ENCODE measurements at places on chromosomes 16 and 17. TPM values are rescaled to one million over a fixed set of nuclear protein-coding genes. Genes with fewer than 3 reads are reported as not detected.
A peak's percentile ranks its signal among the peaks of the same experiment; 100 is the strongest.

The CCL15 gene
- 0.29 TPM for total RNA-seq

DNA sequence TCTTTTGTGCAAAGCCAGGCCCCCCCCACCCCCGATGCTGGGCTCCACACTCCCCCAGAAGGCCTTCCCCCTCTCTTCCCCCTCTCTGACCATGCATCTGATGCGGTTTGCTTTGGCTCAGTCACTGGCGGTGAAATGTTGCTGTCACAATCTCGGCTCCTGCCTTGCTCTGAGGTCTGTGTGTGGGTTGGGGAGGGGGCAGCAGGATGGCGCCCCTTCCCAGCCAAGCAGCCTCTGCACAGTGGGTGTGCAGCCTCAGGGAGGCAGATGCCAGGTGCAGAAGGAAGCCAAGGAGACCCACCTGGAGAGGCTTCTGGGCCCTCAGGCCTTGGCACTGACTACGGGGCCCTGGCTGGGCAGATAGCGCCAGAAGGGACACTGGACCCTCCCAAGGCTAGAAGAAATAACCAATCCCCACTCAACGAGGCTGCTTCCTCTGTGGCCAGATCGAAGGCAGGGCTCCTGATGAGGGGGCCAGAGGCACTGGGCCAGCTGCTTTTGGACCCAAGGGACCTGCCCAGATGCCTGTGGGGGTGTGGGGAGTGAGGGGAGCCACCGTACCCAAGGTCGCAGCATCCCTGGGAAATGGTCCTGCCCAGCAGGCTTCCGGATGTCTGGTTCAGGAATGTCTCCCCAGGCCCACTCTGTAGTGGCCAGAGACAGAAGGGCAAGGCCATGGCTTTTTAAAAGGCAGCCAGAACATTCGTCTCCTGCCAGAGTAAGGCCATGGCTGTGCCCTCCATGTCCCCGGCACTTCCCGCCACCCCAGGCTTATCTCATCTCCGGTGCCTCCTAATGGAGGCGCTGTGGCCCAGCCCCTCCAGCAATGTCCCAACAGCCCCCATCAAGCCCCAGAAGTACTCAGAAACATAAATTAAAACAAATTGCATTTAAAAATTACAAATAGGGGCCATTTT is 43.4 kb upstream of the SLC38A10 start:
- H3K4me1 ChIP-seq = peaks cover 43% of the 10 kb centered on the region
- DNase-seq = no peak
- no peak overlapping the region for H3K4me3 ChIP-seq

The OR3A3 gene
- total RNA-seq = not detected

The EMP2 gene
- 10.5 TPM for total RNA-seq

The KRT40 gene
- total RNA-seq = 0.13 TPM

The CD79B gene
- not detected for total RNA-seq

The PIGS gene
- total RNA-seq = 68.2 TPM

The CORO6 gene
- total RNA-seq = not detected

DNA sequence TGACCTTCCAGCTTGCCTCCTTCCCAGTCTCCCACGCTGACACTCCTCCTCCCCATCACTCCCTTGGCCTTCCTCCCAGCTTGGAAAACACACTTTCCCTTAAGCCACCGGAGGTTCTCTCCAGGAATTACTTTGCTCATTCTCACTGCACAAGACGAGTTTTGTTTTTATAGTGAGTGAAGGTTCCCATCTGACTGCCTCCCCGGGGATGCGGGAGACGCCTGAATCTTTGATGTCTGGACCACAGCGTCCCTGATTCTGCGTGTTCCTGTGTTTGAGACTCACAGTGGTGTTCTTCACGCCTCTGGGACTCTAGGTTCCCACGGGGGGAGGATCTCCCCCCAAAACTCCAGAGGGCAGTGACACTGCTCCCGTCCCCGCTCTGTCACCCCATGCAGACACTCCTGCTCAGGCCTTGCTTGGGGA is 2.0 kb downstream of the DNAI2 start:
- no peak overlapping the region for H3K4me3 ChIP-seq
- H3K4me1 ChIP-seq = peaks cover 3% of the 10 kb centered on the region
- H3K36me3 ChIP-seq = no peaks in the 10 kb centered on the region
- H3K27me3 ChIP-seq = peaks cover 49% of the 10 kb centered on the region
- no peak for DNase-seq

- no peak overlapping the region for H3K27ac ChIP-seq
- no peaks in the 10 kb centered on the region for H3K4me1 ChIP-seq
- peaks cover 16% of the 10 kb centered on the region for H3K36me3 ChIP-seq
- no peaks in the 10 kb centered on the region for H3K27me3 ChIP-seq
- no peak for DNase-seq
- no peak overlapping the region for H3K4me3 ChIP-seq
Measured at GRCh38 chr16:71473891-71474290, 11.8 kb upstream of the ZNF23 start.

DNA sequence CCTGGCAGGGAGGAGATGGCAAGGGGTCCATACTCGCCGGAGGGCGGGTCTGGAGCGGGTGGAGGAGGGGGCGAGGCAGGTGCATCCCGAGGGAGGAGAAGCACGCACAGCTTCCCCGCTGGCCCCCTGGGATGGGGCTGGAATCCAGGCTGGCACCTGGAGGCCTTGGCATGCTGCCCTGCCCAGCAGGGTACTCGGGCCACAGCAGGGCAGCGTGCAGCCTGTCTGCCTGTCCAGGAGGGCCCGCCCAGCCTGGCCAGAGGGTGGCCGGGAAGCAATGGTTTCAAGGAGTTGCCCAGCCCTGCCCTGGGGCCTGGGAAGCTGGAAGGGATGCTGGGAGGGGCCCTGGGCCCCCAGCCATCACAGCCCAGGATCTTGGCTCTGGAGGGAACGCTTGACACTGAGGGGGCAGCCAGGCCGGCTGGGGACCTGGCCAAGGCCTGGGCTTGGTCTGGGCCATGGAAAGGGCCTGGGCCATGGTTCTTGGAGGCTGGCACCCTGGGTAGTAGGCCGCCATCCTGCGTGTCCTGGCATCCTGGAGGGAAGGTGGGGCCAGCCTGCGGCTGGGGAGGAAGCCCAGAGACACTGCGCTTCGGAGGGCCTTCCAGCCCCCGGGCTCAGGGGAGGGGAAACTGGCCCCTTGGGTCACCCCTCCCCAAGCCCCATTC is 1.1 kb downstream of the GLIS2 start:
- H3K4me1 ChIP-seq = peaks cover 10% of the 10 kb centered on the region
- peak overlapping the region; percentile 81 for H3K4me3 ChIP-seq
- H3K27me3 ChIP-seq = no peaks in the 10 kb centered on the region
- no peak overlapping the region for H3K27ac ChIP-seq
- no peak for DNase-seq

- no peak overlapping the region for H3K4me3 ChIP-seq
- H3K36me3 ChIP-seq = peaks cover 21% of the 10 kb centered on the region
- no peak overlapping the region for H3K27ac ChIP-seq
- DNase-seq = no peak
- H3K4me1 ChIP-seq = no peaks in the 10 kb centered on the region
Measured at GRCh38 chr17:55168958-55169687, 95.6 kb upstream of the HLF start.

The C16orf89 gene
- not detected for total RNA-seq

The OTOP2 gene
- not detected for total RNA-seq

The PRSS33 gene
- 0.27 TPM for total RNA-seq

GRCh38 chr17:4891411-4892410 is 7.6 kb upstream of the C17orf107 start:
- DNase-seq = no peak
- H3K27ac ChIP-seq = no peak overlapping the region
- H3K4me3 ChIP-seq = no peak overlapping the region
- H3K27me3 ChIP-seq = no peaks in the 10 kb centered on the region
- no peaks in the 10 kb centered on the region for H3K4me1 ChIP-seq

- peaks cover 3% of the 10 kb centered on the region for H3K36me3 ChIP-seq
- no peak for DNase-seq
- H3K27ac ChIP-seq = no peak overlapping the region
- H3K4me1 ChIP-seq = peaks cover 4% of the 10 kb centered on the region
Measured at GRCh38 chr17:40451420-40451819, 8.2 kb downstream of the IGFBP4 start.

The UTS2R gene
- total RNA-seq = 0.22 TPM

DNA sequence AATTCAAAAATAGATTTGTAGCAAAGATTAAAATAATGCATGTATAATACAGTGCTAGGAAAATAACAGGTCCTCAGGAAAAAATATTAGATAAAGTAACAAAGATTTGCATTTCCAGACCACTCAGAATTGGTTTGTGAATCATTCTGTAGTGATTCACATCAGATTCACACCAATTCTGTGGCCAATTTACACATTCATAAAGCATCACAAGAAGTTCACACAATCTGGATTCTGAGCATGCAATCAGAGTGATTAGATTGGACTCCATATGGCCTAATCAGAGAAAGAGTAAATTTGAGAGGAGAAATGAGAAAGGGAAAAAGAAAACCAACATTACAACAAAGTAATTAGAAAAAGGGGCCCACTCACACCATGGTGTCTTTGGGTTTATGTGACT is 36.0 kb upstream of the SLC47A1 start:
- H3K4me3 ChIP-seq = no peak overlapping the region
- no peak overlapping the region for H3K27ac ChIP-seq
- DNase-seq = no peak
- H3K36me3 ChIP-seq = no peaks in the 10 kb centered on the region

- no peak overlapping the region for H3K27ac ChIP-seq
- peaks cover 5% of the 10 kb centered on the region for H3K36me3 ChIP-seq
- DNase-seq = no peak
- H3K27me3 ChIP-seq = no peaks in the 10 kb centered on the region
- no peak overlapping the region for H3K4me3 ChIP-seq
- H3K4me1 ChIP-seq = peaks cover 9% of the 10 kb centered on the region
Measured at GRCh38 chr16:8740775-8741355, 56.6 kb downstream of the TMEM186 start.

GRCh38 chr16:54077050-54077821 is 209.4 kb downstream of the IRX3 start:
- no peak overlapping the region for H3K27ac ChIP-seq
- H3K27me3 ChIP-seq = no peaks in the 10 kb centered on the region
- H3K36me3 ChIP-seq = no peaks in the 10 kb centered on the region

DNA sequence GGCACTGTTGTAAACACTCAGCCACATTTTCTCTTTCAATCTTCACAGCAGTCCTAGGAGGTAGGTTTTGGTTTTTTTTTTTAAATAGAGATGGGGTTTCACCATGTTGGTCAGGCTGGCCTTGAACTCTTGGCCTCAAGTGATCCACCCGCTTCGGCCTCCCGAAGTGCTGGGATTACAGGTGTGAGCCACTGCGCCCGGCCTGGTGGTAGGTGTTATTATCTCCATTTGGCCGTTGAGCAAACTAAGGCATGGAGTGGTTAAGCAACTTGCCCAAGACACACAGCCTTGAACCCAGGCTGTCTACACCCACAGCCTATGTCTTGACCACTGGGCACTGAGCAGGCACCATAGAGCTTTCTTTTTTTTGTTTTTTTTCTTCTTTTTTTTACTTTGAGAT is 8.6 kb downstream of the SGCA start:
- DNase-seq = no peak
- peaks cover 26% of the 10 kb centered on the region for H3K4me1 ChIP-seq
- H3K4me3 ChIP-seq = no peak overlapping the region
- H3K27me3 ChIP-seq = peaks cover 3% of the 10 kb centered on the region

GRCh38 chr17:57025876-57026275 is 47.9 kb downstream of the SCPEP1 start:
- no peak for DNase-seq
- H3K4me3 ChIP-seq = no peak overlapping the region
- H3K4me1 ChIP-seq = no peaks in the 10 kb centered on the region

The CLDN6 gene
- total RNA-seq = 563 TPM

The PHOSPHO1 gene
- not detected for total RNA-seq

All from progenitor cell of endocrine pancreas (in vitro differentiated cells).